ENCODE measurements at places on chromosomes 7 and 10.

- DNase-seq, result no peak
Measured at GRCh38 chr10:45294681-45295080, 20.7 kb downstream of the OR13A1 start.

GRCh38 chr10:12919574-12919973 is 81.9 kb downstream of the CCDC3 start:
- DNase-seq, result no peak

GRCh38 chr10:21530641-21531040 is 3.4 kb upstream of the MLLT10 start:
- DNase-seq, result no peak

GRCh38 chr7:158448430-158449100 is 139.1 kb downstream of the PTPRN2 start:
- DNase-seq, result no peak

- DNase-seq, result peak; percentile 52
Measured at GRCh38 chr7:17298840-17299482, 509 bp downstream of the AHR start.

DNA sequence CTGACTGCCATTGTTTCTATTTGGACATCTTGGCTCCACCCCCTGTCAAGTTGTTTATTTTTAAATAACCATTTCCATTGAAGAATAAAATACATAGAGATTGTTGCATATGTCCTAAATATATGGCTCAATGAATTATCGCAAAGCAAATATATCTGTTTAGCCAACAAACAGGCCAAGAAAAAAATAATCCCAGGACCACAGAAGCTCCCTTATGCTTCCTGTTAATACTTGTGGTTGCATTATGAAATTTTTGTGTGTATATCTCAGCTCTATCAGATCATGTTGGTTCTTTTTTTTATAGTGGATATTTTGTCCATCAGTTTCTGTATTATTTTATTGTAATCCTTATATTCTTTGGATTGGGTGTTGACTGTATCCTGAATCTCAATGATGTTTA is 53.4 kb upstream of the CYP2C8 start:
- no peak for DNase-seq

GRCh38 chr7:150778738-150779301 is 21.3 kb downstream of the TMEM176B start:
- peak; percentile 87 for DNase-seq

DNA sequence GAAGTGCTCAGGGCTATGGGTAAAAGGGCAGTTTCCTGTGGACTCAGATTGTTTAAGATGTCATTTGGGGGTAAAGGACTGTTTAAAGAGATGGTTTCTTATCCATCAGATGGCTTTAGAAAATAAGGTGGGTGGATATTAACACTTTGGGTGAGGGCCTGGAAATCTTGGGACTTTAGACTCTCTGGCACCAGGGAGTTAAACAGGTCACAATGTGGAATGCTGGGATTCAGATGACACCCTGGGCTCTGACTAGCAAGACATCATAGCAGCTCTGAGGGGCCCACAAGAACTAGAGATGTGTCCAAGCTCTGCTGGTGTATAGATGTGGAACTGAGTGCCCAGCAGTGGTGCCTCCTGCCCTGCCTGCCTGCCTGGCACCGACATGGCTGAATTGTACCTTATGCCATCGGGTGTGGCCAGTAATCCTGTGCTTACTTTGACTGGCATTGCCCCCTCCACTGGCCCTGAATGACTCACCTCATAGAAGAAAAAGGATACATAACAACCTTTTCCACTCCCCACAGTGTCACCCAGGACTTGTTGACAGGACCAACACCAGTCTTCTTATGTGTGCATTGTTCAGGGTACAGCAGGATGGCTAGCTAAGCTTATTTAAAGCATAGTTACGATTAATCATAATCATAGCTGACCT is 100.0 kb upstream of the PRR15 start:
- peak; percentile 43 for DNase-seq

- DNase-seq, result no peak
Measured at GRCh38 chr10:100531761-100532160, 2.1 kb upstream of the NDUFB8 start.

- DNase-seq, result no peak
Measured at GRCh38 chr7:13106513-13106912, 419.1 kb downstream of the ARL4A start.

DNA sequence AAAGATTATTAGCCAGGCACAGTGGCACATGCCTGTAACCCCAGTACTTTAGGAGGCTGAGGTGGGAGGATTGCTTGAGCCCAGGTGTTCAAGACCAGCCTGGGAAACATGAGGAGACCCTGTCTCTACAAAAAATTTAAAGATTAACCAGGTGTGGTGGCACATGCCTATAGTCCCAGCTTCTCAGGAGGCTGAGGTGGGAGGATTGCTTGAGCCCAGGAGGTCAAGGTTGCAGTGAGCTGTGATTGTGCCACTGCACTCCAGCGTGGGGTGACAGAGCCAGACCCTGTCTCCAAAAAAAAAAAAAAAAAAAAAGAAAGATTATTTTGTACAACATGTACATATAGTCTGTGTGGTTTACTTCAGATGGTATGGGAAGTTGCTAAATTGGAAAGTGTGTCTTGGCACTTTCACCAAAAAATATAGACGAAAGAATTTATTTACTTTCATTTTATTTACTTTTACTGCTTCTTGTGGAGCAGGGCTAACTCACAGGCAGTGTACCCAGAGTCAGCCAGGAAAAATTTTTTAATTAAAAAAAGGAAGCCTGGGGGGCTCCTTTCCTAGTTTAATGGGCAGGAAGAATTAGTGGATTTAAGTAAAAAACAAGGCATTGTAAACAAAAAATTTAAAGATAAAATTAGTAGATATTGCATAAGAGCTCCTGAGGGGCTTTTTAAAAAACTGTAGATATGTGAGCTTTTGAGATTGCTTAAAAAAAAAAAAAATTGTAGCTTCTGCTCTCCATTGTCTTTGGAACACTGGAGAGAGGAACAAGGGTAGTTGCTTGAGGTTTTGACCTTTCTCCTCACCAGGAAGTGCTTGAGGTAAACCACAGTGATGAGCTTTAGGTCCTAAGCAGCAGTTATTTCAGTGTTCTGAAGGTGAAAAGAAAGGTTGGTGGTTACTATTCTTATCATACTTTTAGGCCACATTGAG is 44.6 kb upstream of the VDAC2 start:
- no peak for DNase-seq

DNA sequence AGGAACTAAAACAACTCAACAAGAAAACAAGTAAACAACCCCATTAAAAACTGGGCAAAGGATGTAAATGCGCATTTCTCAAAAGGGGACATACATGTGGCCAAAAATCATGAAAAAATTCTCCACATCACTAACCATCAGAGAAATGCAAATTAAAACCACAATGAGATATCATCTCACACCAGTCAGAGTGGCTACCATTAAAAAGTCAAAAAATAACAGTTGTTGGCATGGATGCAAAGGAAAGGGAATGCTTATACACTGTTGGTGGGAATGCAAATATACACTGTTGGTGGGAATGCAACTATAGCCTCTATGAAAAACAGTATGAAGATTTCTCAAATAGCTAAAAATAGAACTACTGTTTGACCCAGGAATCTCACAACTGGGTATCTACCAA is 60.0 kb upstream of the LANCL2 start:
- DNase-seq, result no peak

DNA sequence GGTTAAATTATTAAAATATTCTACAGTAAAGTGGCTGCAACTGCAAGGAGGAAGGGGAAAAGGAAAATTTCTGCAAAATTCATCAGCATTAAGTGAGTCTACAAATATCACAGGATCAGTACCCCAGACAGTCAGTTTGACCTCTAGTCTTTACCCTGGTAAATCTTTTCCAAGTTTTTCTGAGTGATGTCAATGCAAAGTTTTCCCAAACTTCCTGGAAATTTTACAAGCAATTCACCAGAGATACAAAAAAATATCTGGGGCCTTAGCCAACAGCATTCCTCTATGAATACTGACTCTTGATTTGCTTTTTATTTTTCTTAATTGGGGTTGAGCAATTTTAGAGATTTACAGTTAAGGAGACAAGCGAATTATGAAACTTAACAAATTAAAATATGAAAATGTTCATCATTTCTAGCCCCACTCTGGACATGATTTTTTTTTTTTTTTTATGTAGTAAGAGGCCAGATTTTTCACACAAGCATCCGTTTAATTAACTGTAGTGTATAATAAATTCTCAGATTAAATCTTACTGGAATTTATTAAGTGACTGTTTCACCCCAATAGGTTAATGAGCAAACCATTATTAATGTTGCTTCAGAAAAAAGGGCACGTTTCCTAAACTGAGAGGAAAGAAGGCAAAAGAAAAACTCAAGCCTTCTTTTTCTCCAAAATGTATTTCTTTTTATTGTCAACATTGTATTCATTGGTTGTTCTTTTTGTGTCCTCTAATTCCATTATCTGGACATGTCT is 539.5 kb upstream of the FZD8 start:
- no peak for DNase-seq

- no peak for DNase-seq
Measured at GRCh38 chr10:6746782-6747181, 166.7 kb upstream of the PRKCQ start.

- DNase-seq, result no peak
Measured at GRCh38 chr7:96989241-96989858, 16.0 kb upstream of the DLX6 start.

DNA sequence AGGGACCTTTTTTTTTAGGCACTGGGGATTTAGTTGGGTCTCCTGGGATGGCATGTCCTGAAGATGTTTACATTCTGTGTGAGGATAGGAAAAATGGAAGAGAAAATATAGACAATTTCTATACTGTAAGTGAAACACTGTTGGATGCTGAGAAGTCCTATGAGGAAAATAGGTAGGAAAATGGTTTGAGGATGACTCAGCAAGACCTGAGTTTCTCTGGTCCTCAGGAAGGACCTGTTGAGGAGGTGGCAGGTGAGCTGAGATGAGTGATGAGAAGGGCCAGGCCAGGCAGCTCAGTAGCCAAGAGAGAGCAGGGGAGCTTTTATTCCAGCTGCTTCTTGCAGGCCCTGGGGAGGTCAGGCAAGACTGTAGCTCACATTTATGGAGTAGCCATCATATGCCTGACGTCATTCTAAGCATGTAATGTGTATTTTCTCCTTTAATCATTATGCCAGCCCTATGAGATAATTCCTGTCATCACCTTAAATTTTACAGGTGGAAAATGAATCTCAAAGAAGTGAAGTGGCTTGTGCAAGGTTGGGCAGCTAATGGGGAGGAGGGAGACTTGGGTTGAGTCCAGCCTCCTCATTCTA is 19.1 kb upstream of the LRRC18 start:
- no peak for DNase-seq

DNA sequence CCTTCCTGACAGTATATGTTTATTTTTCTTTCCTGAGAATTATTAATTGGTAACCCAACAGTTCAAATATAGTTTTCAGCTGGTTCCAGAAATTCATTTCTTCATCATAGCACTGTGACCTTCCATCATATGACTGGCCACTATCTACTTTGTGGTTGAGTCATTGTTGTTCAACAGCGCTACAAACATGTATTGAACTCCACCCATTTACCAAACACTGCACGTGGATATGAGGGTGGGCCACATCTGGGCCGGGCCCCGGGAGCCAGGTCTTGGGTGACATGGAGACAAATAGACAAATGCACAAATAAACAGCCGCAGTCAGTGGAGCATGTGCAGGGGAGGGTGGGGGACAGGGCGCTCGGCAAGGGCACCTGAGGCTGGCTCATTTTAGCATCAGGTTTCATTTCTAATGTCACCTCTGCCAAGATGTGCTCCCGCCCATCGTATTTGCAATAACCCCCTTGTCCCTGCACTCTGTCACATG is 24.0 kb upstream of the EEPD1 start:
- DNase-seq, result peak; percentile 84

- DNase-seq, result no peak
Measured at GRCh38 chr7:152899548-152900109, 140.1 kb downstream of the ACTR3B start.

- no peak for DNase-seq
Measured at GRCh38 chr7:25095516-25096345, 29.3 kb downstream of the CYCS start.

GRCh38 chr7:88095-88926 is 104.1 kb upstream of the FAM20C start:
- no peak for DNase-seq

DNA sequence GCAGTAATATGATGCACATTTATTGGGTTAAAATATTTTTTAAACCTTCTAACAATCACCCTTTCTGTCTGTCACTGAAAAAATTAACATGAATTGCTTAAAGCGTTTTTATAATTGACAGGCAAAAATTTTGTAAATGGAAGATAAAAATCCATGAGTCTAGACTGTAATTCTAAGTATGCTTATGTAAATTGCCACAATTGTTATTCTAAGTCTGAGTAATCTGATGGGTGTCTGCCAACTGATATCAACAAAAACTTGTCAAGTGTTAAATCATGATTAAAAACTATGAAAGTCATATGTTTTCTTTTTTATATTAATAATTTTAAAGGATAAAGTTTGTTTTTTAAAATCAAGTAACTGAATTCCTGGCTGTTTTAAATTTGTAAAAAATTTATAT is 208.2 kb downstream of the CDK14 start:
- no peak for DNase-seq

GRCh38 chr10:29067628-29068027 is 221.2 kb upstream of the LYZL1 start:
- no peak for DNase-seq

DNA sequence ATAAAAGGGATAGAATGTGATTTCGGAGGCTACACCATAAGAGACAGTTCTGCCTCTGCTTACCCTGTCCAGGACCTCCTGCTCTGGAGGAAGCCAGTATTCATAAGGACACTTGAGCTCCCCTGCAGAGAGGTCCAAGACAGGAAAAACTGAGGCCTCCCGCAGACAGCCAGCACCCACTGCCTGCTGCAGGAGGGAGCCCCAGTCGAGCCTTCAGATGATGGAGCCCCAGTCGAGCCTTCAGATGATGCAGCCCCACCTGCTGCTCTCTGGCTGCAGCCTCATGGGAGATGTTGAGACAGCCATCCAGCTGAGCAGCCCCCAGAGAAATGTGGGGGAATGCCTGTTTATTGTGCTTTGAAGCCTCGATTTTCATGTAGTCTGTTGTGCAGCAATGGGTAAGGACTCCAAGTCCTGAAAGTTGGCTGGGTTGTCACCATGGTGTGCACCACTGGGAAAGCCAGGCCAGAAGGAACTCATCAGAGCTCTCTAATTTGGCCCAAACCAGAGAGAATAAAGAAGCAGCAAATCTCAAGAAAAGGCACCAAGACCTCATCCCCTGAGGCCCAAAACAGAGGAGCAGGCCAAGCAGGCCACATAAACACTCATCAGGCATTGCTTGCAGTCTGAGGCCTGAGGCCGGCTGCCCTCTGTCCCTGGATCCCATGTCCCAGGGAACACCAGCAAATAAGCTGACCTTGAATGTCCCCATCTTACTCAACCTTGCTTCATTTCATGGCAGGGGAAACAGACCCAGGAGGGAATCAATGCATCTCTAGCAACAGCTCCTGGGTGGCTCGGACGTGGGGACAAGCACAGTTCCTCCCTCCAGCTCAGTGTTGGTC is 30.9 kb downstream of the CALML5 start:
- DNase-seq, result no peak

GRCh38 chr7:45394117-45394708 is 180.0 kb upstream of the ADCY1 start:
- peak; percentile 42 for DNase-seq

DNA sequence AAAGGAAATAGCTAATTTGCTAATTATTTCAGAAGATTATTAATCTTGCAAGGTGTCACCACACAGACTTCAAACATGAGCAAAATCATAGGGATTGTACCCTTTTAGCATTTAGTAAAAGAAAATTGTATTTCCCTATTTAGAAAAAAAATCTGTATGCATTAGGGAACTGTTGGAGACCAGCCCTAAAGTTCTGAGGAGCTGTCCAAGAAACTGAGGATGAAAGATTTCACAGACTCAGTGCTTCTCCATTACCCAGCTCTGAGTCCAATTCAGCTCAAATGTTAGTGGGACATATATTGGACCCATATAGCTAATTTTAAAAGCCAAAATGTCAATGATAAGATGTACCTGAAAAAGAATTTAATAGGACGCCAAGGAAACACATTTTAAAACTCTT is 271.7 kb downstream of the SNX10 start:
- no peak for DNase-seq

Measured in LoVo (cell line).